ENCODE measurements at places on chromosomes 1 and 21.

GRCh38 chr1:2306151-2306978 is 78.2 kb downstream of the SKI start:
- no peak for DNase-seq

DNA sequence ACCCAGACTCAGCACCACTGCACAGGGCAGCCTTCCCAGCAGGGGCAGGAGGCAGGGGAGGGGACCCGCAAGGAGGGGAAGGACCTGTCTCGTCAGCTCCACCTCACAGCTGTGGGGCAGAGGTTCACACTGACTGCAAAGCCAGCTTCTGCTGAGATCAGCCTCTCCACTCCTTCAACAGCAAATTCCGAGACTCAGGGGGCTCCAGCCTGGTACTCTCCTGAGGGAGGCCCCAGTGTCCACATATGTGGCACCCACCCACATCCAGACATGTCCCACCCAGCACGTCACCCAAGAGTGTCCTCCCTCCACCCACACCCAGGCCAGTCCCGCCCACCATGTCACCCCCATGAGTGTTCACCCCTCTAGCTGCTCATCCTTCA is 329.5 kb downstream of the NPHP4 start:
- DNase-seq: no peak

DNA sequence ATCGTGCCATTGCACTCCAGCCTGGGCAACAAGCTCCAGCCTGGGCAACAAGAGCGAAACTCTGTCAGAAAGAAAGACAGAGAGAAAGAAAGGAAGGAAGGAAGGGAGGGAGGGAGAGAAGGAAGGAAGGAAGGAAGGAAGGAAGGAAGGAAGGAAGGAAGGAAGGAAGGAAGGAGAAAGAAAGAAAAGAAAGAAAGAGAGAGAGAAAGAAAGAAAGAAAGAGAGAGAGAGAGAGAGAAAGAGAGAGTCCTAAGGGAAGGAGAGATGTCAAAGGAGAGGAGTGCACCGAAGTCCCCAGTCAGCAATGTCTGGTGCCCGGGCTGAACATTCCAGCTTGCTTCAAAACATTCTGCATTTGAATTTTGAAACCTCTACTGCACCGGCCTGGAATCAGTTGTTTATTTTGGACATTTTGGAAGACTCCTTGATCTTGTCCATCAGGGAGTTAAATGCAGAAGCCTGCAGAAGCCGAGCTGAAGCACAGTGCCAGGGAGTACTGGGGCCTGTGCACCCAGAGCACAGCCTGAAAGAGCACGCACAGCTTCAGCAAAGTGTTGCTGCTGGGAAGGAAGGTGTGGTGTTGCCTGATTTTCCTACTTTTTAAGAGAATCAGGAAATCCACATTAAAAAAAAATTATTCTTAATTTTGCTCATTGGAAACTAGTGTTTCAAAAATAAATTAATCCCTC is 3.7 kb upstream of the IGSF3 start:
- DNase-seq: no peak

DNA sequence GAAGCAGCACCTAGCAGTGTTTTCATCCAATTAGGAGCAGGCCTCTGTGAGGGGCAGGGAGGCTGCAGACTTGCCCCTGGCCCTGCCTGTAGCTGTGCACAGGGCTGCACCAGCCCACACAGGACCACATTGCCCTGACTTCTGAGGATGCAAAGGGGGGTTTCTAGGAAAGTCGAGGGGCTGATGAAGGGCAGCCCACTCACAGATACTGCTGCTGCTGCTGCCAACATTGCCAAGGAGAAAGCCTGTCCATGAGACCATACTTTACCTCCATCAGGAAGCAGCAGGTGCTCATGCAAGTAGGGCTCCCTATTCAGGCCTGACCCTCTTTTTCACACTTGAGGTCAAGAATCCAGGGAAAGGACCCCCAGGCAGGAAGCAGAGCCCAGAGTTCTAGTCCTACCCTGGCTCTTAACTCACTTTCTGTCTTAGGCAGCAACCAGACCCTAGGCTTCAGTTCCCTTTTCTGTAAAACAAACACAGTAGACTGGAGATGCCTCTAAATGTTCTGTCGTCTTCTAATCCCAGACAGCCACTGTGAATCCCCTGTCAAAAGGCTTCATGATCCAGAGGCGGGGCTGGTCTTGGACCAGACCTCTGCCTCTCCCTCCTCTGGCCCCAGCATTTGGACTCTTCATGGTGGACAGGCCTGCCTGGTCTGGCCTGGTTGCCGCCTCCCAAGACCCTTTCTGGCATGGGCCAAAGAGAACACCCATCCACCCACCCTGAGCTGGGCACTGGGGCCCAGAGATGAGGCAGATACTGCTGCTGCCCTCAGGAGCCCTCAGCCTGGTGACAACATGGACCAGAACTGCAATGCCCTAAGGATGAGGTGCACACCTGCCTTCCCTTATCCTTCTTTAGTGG is 120.2 kb downstream of the GLIS1 start:
- no peak for DNase-seq

GRCh38 chr1:214213136-214213535 is 67.8 kb upstream of the SMYD2 start:
- no peak for DNase-seq

- DNase-seq: no peak
Observed at GRCh38 chr1:226948480-226948879, 8.4 kb downstream of the COQ8A start.

GRCh38 chr1:9340172-9340854 is 47.6 kb downstream of the SPSB1 start:
- DNase-seq: no peak

DNA sequence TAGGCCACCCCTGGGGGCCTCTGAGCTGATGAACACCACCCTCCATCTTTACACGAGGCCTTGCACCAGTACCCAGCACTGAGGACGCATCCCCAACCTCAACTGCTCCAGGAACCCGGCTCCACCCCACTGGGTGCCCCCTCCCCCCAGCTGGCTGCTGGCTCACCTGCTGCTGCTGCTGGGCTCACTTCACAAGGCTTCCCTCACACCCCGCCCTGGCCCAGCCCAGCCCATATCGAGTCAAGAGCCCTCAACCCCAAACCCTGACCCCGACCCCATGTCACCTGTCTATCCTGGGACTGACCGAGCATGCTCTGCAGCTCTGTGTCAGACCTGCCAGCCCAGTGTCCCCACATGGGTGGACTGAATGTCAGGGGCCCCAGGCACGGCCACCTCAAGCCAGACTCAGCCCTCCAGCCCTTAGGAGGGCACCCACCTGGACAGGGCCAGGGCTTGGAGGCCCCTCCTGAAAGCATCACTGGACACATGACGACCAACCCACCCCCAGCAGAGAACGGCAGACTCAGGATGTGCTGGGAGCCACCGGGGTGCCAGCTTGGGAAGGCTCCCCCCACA is 21.4 kb downstream of the WNT9A start:
- DNase-seq: no peak

DNA sequence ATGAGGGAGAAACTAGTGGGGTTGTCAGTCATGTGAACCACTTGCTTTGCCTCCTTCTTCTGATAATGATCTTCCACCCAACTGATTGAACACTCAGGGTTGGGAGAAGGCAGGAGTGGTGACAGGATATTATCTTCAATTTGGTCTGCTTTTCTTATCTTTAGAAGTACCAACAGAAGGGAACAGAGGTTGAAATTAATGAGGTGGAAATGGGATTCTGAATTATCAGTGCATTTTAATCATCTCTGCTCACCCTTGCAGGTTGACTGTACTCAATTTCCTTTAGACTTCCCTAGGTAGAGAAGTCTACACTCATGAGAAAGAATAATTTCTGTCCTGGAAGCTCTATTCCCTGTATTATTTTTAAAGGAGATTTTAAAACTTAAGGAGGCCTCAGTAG is 19.9 kb upstream of the PTPN14 start:
- no peak for DNase-seq

DNA sequence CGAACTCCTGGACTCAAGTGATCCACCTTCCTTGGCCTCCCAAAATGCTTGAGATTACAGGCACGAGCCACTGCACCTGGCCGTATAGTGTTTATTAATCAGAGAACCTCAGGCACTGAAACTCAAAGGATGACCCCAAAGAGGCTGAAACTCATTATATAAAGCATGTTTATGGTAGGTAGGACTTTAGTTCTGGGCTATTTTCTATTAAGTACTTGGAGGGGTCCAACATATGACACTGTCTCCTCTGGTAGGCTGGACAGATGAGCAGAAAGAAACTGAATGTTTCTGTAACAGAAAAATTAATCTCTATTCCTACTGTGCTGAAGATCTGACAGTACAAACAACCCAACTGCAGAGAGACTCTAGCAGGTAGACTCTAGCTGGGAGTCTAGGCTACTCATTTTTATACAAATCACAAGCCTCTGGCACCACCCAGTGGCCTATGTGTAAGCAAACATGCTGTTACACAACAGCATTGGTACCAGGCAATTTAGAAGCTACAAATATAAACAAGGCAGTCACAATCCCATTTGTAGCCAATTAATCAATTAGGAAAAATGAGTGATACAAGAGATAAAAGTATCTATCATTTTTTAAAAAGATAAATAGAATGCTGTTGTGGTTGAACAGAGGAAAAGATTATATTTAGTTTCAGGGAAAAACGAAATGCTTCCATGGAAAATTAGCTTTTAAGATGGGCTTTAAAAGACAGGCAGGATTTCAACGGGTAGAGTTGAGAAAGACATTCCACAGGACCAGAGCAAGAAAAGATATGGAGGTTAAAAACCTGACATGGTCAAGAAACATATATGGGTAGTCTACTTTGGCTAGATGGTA is 10.4 kb downstream of the DCAF8 start:
- peak; percentile 36 for DNase-seq

DNA sequence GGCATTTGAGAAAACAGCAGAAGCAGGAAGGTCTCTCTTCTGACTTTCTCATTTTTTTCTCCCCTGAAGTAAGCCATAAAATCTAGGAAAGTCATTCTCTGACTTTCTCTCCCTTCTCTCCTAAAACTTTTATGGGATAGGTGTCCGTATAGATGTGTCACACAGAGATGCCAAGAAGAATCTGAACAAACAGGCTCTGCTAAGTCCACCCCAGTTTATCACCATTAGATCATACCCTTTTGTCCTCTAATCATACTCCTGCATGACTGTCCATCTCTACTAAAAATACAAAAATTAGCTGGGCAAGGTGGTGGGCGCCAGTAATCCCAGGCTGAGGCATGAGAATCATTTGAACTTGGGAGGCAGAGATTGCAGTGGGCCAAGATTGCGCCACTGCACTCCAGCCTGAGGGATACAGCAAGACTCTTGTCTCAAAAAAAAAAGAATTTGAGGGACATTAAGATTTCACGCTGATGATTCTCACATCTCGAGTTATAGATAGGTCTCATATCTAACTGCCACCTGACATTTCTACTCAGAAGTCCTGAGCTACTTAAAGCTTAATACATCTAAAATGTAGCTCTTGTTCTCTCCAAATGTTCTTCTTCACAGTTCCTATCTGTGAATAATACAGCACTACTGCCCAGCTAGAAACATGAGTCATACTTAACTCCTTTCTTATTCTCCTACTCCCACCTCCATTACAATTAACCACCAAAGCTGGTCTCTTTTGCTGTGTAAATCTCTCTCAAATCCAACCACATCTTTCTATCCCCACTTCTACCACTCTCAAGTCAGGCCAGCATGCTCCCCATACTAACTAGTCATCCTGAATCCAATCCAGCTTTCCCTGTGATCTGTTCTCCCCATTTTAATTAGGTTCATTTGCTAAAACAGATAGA is 47.7 kb downstream of the ZNF644 start:
- no peak for DNase-seq

DNA sequence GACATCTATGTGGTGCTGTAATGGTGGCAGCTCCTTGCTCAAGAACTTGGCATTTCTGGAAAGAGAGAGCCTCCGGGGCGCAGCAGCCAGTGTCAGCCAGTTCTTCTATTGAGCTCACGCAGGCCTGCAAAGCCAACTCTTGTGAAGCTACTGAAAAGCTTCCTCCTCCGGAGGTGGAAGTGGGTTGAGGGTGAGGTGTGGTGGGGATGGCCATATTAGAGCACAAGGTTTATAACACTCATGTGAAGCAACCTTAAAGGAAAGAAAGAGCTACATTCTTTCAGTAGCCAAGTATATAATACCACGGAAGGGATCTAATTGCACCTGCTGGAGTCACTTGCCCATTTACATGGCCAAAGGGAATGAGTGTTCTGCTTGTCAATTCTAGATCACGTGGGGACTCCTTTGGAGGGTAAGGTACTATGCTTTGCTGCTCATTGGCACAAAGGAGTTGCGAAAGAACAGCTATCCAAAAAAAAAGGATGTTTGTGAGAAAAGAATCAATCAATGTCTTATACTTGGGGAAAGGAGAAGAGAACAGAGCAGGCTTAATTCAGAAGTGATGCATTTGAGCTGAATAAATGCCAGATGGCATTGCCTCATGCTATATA is 18.3 kb upstream of the MAP10 start:
- no peak for DNase-seq

GRCh38 chr1:44947063-44947773 is 39.2 kb downstream of the EIF2B3 start:
- no peak for DNase-seq

GRCh38 chr1:172708452-172708851 is 49.5 kb downstream of the FASLG start:
- no peak for DNase-seq

DNA sequence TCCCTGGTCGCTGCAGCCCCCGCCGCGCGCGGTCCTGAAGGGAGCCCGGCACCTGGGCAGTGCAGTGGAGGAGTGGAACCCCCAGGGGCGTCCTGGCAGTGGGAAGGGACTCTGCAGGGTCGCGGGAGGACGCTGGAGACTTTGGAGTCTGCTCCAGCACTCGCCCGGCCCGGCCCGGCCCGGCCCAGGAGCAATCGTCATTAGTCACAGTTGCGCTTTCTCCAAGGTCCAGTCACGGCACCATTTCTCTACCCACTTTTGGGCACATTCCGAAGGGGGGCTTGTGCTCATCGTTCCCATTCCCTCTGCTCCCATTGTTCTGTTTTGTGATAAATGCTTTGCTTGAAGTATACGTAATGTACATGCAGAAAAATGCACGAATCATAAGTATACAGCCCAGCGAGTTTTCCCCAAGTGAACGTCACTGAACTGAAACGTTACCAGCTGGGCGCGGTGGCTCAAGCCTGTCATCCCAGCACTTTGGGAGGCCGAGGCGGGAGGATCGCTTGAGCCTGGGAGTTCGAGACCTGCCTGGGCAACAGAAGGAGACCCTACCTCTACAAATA is 999 bp downstream of the THAP3 start:
- DNase-seq: no peak

DNA sequence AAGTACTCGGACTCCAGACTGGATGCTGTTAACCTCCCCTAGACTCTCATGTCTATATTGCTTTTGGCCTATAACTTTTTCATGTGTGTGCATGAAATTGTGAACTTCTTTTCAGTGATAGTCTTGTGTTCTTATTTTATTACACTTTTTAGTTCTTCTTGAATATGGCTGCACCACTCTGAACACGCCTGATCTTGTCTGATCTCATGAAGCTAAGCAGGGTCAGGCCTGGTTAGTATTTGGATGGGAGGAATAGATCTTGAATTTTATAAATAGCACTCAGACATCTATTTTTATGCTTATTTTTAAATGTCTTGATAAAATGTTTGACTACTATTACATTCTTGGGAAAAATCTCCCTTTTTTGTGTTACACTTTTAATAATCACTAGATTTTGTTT is 22.4 kb downstream of the TCP10L start:
- DNase-seq: no peak

- DNase-seq: no peak
Observed at GRCh38 chr1:229252228-229252984, 18.5 kb upstream of the RAB4A start.

All from renal cortex interstitium (tissue), 15 donors.